ENCODE measurements at places on chromosomes 7 and 10. TPM values are rescaled to one million over a fixed set of nuclear protein-coding genes. Genes with fewer than 3 reads are reported as not detected.

ZNF425 gene
- total RNA-seq: 1.9 TPM

CREB5 gene
- total RNA-seq: 2.5 TPM

NPY4R2 gene
- not detected for total RNA-seq

PTF1A gene
- total RNA-seq: not detected

PHYHIPL gene
- not detected for total RNA-seq

TLX1 gene
- total RNA-seq: not detected

HOXA1 gene
- total RNA-seq: 3.2 TPM

FAM24B gene
- total RNA-seq: 2.0 TPM

GRM3 gene
- not detected for total RNA-seq

TMEM106B gene
- 19.9 TPM for total RNA-seq

ANKRD2 gene
- total RNA-seq: 0.56 TPM

SFR1 gene
- total RNA-seq: 4.8 TPM

KEL gene
- 0.32 TPM for total RNA-seq

DNA sequence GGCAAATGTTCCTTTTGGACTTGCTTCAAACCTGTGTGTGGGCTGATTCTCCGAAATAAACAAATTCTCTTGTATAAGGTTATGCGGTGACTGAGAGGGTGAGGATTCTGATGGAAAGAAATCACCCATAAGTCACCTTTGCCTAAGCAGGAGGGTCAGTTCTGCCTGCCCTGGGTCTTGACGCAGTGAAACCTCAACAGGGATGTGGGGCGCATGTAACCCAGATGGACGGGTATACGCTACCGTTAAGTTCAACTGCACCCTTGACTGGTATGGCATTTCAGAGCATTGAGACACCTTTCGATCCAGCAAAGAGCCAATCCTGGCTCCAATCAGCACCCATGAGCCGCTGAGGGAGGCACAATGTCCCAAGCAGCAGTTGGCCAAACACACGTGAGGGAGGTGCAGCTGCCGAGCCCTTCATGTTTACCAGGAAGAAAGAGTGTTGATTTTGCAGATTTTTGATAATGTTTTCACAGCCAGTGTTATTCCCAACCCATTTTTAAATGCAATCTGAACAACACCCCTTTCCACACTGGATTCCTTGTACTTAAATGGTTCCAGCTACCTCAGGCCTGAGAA is 48.1 kb downstream of the SORBS1 start:
- ATAC-seq: no peak

- no peak for ATAC-seq
Observed at GRCh38 chr10:850093-850492, 81.4 kb downstream of the LARP4B start.

- ATAC-seq: no peak
Observed at GRCh38 chr10:58179238-58179637, 88.5 kb downstream of the IPMK start.

DNA sequence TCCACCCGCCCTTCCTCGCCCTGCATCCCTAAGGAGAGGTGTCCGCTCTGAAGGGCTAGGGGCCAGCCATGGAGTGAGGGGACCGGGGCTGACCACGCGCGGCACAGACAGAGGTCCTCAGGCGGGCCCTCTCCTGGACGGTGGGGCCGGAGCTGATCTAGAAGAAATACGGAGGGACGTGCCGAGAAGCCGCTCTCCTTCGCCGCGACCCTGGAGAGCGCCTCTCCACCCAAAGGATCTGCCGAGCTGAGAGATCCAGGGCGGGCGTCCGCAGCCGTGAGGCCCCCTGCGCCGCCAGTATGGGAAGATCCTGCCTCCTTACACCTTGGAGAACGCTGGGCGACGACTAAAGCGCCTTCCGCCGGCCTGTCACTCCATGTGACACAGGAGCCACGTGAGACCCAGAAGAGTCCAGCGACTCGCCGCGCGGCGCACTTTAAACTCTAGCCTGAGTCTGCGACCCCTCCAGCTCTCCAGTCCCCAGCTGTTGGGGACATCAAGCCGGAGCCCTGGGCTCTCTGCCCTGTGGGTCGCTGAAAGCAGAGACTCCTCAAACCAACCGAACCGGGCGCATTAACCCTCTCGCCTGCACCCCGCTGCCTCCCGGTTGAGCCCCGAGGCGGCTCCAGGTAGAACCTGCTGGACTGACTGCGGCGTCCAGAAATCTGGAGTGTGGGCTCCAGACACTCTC is 1.5 kb upstream of the SFMBT2 start:
- ATAC-seq: peak; percentile 10

- ATAC-seq: no peak
Observed at GRCh38 chr7:142859411-142859810, 4.5 kb downstream of the EPHB6 start.

DNA sequence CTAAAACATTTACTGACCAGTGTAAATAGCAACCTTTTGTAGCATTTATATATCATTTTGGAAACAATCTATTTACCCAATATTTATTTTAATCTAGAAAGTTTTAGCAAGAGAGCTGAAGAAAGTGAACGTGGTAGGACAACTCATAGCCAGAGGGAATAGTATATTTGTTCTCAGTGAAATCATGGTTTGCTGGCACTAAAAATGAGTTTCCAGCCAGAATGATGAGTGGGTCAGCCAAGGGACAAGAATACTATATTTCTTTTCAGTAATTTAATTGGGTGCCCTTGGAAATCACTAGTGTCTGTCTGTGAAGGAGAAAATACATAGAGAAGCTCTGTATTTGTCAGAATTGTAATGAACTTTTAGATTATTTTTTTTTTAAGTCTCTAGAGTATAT is 74.9 kb downstream of the MINPP1 start:
- ATAC-seq: no peak

DNA sequence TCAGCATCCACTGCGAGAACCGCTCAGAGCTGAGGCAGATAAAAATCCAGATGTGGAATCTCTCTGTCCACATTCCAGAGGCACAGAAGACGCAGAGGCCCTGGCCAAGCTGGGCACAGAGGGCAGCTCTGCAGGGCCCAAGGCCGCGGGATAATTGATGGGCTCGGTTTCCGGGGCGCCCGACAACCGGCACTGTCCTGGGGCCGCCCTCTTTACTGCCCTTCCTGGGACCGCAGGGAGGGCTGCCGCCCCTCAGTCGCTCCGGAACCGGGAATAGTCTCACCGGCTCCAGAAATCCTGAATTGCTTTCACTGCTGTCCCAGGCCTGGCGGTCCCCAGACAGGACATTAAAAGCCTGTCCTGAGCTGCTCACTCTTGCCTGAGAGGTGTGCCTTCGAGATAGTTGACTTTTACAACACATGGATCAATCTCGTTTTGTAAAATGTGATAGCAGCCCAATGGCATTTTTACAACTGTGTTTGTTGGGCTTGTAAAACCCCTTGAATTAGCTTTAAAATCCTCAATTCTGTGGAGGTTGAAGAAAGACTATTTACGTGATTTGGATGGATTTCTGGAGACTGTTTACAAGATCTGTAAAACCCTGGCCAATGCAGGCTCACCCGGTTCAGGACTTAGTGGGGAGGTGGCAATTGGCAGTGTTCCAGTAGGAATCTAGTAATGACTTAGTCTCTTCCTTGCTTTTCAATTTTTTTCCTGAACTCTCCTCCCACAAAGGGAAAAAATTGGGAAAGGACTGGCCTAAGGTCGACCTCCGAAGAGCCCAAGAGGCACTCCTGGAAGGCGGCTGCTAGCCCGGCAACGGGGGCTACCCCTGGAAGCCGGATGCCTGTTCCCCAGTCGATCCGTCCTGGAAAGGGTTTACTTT is 1.4 kb upstream of the HOXA6 start:
- no peak for ATAC-seq

GRCh38 chr10:16966991-16967865 is 150.0 kb upstream of the RSU1 start:
- no peak for ATAC-seq

GRCh38 chr10:99421233-99421739 is 9.1 kb downstream of the GOT1 start:
- ATAC-seq: no peak

DNA sequence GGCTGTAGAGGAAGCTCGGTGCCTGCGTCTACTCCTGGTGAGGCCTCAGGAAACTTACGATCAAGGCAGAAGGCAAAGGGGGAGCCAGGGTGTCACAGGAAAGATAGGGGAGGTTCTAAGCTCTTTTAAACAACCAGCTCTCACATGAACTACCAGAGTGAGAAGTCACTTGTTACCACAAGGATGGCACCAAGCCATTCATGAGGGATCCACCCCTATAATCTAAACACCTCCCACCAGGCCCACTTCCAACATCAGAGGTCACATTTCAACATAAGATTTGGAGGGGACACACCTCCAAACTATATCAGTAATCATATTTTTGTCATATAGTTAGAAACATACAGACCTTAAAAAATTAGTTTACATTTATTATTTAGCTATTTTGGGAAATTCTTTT is 9.4 kb downstream of the NOC3L start:
- no peak for ATAC-seq

- no peak for ATAC-seq
Observed at GRCh38 chr7:15461576-15461975, 100.2 kb downstream of the AGMO start.

GRCh38 chr10:59047180-59047579 is 129.3 kb upstream of the PHYHIPL start:
- no peak for ATAC-seq

DNA sequence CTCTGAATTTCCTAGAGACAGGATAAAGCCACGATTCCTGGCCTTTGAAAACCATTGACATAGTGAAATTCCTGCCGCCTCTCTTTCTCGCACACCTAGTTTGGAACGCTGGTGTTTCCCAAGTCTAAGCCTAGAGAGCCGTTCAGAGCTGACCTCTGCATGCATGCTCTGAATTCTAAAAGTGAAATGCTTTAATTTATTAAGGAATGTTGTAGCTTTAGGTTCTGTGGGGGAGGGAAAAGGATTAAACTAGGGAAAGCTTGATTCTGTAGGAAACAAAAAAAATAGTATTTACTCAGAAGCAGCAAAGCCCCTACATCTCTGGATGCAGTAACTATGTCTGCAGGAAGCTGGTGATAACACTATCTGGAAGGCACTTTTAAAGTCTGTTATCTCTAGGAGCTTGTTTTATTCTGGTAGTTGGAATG is 27.3 kb downstream of the PFKP start:
- ATAC-seq: no peak

- no peak for ATAC-seq
Observed at GRCh38 chr10:34722404-34722803, 92.7 kb downstream of the PARD3 start.

DNA sequence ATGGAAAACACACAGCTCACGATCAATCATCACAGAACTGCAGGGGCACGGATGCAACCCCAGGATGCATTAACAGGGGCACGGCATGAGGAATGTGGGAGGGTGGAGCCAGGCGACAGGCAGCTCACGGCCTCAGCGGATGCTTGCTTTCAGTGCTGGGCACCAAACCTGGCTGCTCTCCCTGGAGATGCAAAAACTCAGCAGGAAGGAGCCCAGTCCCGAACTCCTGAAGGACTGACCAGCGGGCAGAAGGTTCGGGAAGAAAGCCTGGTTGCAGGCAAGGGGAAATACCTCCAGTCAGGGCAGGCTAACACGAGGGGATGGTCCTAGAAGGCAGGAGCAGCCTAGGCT is 66.8 kb downstream of the CHST15 start:
- ATAC-seq: no peak

- ATAC-seq: no peak
Observed at GRCh38 chr10:88458209-88458608, 124.9 kb downstream of the RNLS start.

DNA sequence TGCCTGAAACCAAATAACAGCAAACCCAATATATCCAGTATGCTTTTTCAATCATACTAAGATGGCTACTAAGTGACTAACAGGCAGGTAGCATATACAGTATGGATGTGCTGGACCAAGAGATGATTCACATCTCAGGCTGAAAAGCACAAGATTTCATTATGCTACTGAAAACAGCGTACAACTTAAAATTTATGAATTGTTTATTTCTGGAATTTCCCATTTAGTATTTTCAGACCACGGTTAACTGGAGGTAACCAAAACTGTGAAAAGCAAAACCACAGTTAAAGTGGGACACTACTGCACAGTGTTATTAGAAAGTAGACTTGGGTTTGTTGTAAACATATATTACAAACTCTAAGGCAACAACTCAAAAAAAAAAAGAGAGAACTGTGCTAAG is 91.5 kb downstream of the KMT2C start:
- ATAC-seq: no peak

DNA sequence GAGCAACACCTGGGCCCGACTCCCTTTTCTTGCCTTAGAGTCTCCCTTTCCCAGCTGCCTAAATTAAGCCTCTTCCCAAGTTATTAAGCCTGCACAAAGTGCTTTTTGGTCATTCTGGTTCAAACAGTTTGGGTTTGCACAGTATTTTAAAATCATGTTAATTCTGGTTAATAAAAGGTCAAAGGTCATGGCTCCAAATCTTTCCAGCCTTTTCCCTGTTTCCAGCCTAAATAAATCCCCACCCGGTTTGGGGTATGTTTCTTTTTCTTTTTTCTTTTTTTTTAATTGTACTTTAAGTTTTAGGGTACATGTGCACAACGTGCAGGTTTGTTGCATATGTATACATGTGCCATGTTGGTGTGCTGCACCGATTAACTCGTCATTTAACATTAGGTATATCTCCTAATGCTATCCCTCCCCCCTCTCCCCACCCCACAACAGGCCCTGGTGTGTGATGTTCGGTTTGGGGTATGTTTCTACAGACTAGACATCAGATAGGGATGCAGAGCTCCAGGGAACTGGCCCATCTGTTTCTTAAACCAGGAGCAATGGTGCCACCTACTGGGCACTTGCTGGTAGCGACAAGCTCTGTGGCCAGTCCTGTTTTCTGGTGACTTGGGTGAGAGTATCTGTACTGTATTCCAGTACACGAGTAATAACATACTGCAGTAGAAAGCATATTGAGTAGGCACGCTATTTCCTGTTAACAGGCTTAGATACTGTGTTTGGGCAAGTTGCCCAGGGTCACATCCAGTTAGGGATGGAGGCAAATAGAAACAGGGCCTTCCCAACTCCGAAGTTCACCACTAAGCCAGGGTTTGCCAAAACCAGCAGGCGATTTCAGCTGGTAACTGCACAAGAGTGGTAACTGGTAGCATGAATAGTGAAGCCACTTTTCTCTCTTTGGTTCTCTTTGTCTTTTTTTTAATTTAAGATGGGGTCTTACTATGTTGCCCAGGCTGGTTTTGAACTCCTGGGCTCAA is 60.6 kb upstream of the TRIM8 start:
- ATAC-seq: peak; percentile 94

GRCh38 chr7:760006-760405 is 32.9 kb upstream of the PRKAR1B start:
- ATAC-seq: no peak

DNA sequence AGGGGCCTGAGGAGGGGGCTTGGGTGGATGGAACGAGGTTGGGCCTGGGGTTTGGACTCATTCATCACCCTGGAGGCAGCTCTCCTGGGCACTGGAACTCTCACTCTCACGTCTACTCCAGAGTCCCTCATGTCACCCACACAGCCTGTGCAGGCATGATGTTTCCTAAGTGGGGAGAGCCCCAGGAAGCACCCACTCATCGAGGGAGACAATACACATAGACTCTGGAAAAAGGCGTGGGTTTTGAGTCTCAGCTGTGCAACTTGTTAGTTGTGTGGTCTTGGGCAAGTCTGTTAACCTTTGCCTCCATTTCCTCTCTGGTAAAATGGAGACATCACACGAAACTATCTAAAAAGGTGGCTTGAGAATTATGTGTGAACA is 25.9 kb upstream of the RBM20 start:
- ATAC-seq: no peak

GRCh38 chr10:91759581-91759986 is 38.6 kb upstream of the TNKS2 start:
- peak; percentile 39 for ATAC-seq
